ENCODE measurements at places on chromosomes 3 and 15.
A peak's percentile ranks its signal among the peaks of the same experiment; 100 is the strongest.

DNA sequence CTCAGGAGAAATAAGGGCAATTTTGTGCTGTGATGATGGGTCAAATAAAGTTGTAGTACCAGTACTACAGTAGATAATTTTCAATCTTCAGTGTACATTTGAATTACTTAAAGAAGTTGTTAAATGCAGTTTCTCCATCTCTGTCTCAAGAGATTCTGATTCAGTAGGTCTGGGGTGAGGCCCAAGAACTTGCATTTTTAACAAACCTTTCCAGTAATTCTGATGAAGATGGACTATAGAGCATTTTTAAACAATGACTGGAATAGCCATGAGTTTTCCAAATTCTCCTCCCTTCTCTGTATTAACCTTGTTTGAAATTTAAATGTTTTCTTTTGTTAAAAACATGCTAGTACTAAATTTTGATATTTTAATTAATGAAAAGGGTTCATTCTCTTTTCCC, 127.0 kb upstream of the CD96 start:
- DNase-seq = no peak

DNA sequence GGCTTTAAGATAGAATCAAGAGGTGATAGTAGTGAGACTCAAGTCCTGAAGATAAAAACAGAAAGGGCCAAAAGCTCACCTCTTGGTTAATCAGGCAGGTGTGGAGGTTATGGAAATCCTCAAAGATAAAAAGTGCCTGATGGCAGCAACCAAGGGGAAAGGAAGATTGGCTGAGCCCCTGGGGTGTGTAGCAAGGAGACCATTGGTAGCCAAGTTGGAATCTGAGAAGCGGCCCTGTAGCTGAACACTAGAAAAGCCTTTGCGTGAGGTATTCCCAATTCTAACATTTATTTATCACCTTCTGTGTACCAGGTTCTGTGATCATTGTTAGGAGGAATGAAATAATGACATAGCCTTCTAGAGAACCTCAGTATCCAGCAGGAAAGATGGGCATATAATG, 98.9 kb downstream of the ZNF609 start:
- DNase-seq = no peak

DNA sequence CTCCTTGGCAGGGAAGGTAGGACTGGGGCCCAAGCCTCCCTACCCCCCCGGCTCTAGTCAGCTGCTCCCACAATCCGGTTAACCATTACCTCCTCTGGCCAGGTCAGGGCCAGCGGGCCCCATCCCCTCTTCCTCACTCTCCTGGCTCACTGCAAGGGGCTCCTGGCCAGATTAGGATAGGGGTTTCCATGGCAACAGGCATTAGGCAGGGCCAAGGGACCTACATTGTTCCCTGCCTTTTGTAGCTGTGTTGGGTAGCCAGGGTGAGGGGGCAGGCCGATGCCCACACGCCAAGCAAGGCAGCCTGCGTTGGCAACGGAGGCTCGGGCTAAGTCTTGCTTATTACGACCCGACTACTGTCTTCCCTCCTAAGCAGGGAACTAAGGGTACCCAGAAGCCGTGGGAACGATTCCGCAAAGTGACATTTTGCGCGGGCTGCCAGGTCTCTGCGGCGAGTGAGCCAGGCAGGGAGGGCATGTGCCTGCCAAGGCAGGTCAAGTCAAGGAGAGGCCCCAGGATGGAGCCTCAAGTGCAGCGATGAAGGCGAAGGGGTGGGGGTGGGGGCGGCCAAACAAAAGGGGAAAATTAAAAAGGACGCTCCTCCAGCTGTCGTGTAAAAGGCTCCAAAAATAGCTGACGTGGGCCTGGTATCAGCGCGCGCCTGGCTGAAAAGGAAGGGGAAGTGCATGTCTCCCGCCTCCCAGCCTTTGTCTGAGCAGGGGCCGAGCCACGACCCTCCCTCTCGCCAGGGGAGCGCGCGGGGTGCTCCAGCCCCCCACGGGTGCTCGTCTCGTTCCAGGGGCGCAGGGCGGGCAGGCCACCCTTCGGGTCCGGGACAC, 919 bp downstream of the IDH2 start:
- no peak for DNase-seq

DNA sequence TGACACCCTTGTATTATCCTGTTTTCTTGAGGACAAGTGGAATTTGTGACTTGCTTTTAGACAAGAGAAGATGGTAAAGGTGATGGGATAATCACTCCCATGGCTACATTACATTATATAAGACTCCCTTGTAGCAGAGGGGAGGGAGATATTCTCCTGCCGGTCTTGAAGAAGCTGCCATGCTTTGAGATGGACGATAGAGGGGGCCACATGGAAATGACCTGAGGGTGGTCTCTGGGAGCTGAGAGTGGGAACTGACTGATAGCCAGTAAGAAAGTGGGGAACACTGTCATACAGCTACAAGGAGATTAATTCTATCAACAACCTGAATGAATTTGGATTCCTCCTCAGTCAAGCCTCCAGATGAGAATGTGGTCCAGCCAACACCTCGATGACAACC, 540.1 kb downstream of the NTRK3 start:
- DNase-seq = no peak

DNA sequence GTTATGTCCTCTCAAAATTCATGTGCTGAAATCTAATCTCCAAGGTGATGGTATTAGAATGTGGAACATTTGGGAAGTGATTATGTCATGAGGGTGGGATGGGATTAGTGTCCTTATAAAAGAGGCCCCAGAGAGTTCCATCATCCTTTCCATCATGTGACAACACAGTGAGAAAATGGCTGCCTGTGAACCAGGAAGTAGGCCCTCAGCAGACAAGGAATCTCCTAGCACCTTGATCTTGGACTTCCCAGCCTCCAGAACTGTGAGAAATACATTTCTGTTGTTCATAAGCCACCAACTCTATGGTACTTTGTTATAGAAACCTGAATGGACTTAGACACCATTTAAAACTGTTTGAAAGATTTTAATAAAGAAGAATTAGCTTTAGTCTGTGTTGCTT, 20.8 kb downstream of the SUCNR1 start:
- no peak for DNase-seq

DNA sequence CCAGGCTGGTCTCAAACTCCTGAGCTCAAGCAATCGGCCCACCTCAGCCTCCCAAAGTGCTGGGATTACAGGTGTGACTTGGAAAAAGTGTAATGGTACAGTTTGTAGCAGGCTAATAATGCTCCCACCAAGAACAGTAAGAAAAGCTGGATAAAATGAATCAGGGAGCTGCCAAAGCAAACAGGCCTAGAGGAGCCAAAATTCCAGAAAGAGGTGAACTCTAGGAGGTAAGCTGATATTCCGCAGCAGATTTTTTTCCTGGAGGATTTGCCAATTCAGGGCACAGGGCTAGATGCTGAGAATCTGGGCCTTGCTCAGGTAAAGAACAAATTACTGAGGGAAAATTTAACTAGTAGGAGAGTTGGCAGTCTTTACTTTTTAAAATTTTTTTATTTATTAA, 11.0 kb upstream of the PCYT1A start:
- DNase-seq = no peak

DNA sequence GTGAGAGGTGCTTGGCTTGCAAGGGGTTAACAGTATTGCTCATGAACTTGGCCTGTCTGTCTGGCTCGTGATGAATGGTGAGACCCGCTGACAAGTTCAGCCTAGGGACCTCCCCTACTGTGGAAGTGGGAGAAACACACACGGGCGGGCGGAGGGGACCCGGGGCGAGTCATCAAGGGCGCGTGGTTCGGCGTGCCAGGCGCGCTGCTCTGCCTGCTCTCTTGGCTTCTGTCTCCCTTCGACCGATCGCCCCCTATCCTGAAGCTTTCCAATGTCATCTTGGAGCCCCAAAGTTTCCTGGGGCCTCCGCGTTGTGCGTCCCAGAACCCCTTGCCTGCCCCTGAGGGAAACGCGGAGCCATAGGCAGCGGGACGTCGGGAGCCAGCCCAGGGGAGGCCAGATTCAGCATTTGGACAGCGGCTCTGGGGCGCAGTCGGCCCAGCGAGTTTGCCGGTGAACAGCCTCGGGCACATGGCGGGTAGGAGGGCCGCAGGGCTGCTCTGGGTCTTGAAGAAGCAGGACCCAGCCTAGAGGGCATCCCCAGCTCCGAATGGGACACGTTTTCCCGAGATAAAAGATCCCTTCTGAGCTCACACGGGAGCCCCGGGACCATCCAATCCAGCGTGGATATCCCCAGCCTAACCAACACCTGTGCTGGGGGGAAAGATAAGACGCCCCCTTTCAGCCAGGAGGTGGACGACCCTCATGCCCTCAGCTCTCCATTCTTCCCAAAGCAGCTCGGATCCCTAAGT, 27.0 kb upstream of the POLG start:
- DNase-seq = peak; percentile 19

DNA sequence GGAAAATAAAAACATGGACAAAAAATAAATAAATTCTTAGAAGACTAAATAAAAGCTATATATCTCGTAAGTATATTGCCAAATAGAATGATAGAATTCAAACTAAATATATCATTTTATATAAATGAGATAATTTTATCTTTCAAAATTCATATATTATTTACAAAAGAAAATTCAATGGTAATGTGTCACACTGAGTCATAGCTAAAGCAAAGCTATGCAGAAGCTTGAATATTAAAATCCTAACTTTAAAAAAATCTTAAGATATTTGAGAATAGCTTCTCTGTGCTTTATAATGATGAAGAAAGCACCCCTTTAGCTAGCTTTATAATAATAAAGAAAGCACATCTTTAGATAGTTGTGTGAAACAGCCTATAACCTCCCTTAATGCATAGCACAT, 1010.8 kb downstream of the OTOL1 start:
- DNase-seq = no peak

- no peak for DNase-seq
Measured at GRCh38 chr15:93087825-93088199, 1.2 kb downstream of the RGMA start.

DNA sequence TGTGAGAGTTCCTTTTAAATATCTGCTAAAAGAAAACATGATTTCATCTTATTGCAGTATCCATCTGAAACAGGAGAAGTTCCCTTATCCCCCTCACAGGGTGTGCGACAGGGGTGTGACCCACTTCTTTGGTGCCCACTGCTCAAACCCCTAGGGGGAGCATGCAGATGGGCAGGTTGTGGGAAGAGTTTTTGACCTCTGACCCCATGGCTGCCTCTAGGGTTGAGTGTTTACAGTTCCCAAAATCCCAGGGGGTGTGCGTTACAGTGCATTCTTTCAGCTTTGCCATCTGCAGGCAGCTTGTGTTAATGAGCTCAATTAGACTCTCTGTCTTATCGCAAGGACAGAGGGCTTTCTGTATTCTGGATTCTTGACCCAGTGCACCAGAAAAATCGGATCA, 443.2 kb upstream of the FRG2C start:
- DNase-seq = no peak

GRCh38 chr3:64240396-64240795, 15.1 kb upstream of the PRICKLE2 start:
- no peak for DNase-seq

DNA sequence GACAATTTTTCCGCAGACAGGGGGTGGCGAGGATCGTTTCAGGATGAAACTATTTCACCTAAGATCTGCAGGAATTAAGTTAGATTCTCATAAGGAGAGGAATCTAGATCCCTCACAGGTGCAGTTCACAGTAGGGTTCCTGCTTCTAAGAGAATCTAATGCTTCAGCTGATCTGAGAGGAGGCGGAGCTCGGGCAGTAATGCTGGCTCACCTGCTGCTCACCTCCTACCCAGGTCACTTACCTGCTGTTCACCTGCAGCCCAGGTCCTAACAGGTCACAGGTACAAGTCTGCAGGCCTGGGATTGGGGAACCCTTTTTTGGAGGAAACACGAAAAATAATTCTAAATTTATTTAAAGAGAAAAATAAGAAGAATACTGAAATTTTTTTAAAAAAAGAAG, 406.8 kb downstream of the MCTP2 start:
- DNase-seq = no peak

GRCh38 chr3:70090322-70090913, 90.9 kb downstream of the SAMMSON start:
- DNase-seq = peak; percentile 17

- DNase-seq = no peak
Measured at GRCh38 chr3:134428401-134428800, 54.2 kb upstream of the AMOTL2 start.

All from amniotic stem cell (primary cell).